Endodermal cell (in vitro differentiated cells): ENCODE measurements at places on chromosomes 1 and 21. TPM values are rescaled to one million over a fixed set of nuclear protein-coding genes. Genes with fewer than 3 reads are reported as not detected.

Gene IGSF21
- 1.7 to 3.9 TPM (median 2.7 TPM) in 3 replicates for total RNA-seq

Gene SLC1A7
- total RNA-seq: 0.19 to 2.3 TPM (median 1.8 TPM) in 3 replicates

Gene NPL
- 7.7 to 8.7 TPM (median 8.5 TPM) in 3 replicates for total RNA-seq

Gene HAO2
- total RNA-seq: not detected in 2 replicates

Gene NBPF4
- total RNA-seq: not detected in 2 replicates

Gene E2F2
- total RNA-seq: 6.1 and 7.3 TPM in 2 replicates

Gene TDRD5
- total RNA-seq: 0.44 to 0.64 TPM (median 0.52 TPM) in 3 replicates

Gene PRELP
- 0.43 and 0.66 TPM in 2 replicates for total RNA-seq

Gene ADAMTS5
- total RNA-seq: 0.31 to 0.48 TPM (median 0.33 TPM) in 3 replicates

Gene NTNG1
- 2.6 and 3.5 TPM in 2 replicates for total RNA-seq

Gene JAM2
- 0.48 and 0.99 TPM in 2 replicates for total RNA-seq

Gene GABRD
- 0.40 TPM in 1 of 3 replicates, not detected in the others for total RNA-seq
